ENCODE measurements at places on chromosomes 13 and 19.

GRCh38 chr19:55495646-55496349 is 7.6 kb downstream of the SSC5D start:
- no peak for DNase-seq

- DNase-seq: no peak
Measured at GRCh38 chr13:59210543-59210942, 953.2 kb downstream of the DIAPH3 start.

DNA sequence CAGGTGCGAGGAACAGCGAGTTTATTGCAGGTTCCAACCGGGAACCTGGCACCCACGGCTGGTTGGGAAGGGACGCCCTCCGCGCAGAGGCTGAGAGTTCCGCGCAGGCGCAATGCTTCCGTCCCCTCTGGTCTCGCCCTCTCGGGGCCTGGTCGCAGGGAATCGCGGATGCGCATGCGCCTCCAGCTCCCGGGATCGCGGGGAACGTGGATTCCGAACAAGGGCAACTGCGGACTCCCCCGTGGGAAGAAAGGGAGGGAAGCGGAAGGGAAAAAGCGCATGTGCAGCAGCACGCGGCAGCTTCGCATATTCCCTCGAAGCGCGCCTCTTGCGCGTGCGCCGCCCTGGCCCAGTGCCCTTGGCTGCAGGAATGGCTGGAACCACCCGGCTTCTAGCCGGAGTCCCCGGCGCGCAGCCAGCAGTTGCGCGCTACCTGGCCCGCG is 1.1 kb downstream of the TSSK6 start:
- DNase-seq: peak; percentile 80

GRCh38 chr13:51856998-51857397 is 4.8 kb upstream of the CCDC70 start:
- no peak for DNase-seq

DNA sequence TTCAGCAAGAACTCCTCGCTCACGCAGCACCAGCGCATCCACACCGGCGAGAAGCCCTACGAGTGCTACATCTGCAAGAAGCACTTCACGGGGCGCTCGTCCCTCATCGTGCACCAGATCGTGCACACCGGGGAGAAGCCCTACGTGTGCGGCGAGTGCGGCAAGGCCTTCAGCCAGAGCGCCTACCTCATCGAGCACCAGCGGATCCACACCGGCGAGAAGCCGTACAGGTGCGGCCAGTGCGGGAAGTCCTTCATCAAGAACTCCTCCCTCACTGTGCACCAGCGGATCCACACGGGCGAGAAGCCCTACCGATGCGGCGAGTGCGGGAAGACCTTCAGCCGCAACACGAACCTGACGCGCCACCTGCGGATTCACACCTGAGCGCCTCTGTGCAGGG is 20.6 kb upstream of the SMIM17 start:
- no peak for DNase-seq

Measured in small intestine (tissue), 16 donors.